ENCODE measurements at places on chromosomes 16 and 17. TPM values are rescaled to one million over a fixed set of nuclear protein-coding genes. Genes with fewer than 3 reads are reported as not detected.

- H3K4me1 ChIP-seq, result no peaks in the 10 kb centered on the region
- H3K36me3 ChIP-seq, result no peaks in the 10 kb centered on the region
- DNase-seq, result no peak
- no peaks in the 10 kb centered on the region for H3K27me3 ChIP-seq
- no peak overlapping the region for H3K4me3 ChIP-seq
Measured at GRCh38 chr16:17286443-17286842, 184.3 kb downstream of the XYLT1 start.

DNA sequence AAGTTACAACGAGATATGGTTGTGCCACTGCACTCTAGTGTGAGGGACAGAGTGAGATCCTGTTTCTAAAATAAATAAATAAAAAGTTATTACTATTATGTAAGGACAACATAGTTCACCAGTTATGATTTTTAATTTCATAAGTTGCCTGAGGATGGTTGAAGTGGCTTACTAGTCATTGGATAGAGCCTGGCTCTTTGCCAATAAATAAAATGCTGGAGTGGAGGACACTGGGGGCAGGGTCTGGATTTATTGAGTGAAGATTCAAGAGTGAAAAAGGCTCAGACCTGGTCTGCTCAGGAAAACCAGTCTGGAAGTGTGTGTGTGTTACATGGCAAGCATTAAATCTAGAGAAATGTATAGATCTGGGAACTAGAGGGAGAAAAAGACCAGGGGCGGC is 2.1 kb downstream of the STARD3 start:
- no peak for DNase-seq
- no peak overlapping the region for H3K27ac ChIP-seq
- H3K36me3 ChIP-seq, result no peaks in the 10 kb centered on the region
- no peak overlapping the region for H3K4me3 ChIP-seq
- H3K27me3 ChIP-seq, result no peaks in the 10 kb centered on the region

GRCh38 chr17:30922235-30923030 is 688 bp downstream of the ADAP2 start:
- no peaks in the 10 kb centered on the region for H3K27me3 ChIP-seq
- H3K4me1 ChIP-seq, result no peaks in the 10 kb centered on the region
- H3K4me3 ChIP-seq, result peak overlapping the region; percentile 42
- DNase-seq, result peak; percentile 19
- H3K27ac ChIP-seq, result peak overlapping the region; percentile 71

GRCh38 chr16:74461826-74462225 is 40.5 kb upstream of the CLEC18B start:
- peak overlapping the region; percentile 25 for H3K27ac ChIP-seq
- H3K4me3 ChIP-seq, result no peak overlapping the region
- H3K4me1 ChIP-seq, result no peaks in the 10 kb centered on the region
- H3K36me3 ChIP-seq, result peaks cover 16% of the 10 kb centered on the region
- no peak for DNase-seq
- H3K27me3 ChIP-seq, result no peaks in the 10 kb centered on the region

GRCh38 chr16:66082424-66082823 is 284.1 kb upstream of the CDH5 start:
- H3K27ac ChIP-seq, result no peak overlapping the region
- no peaks in the 10 kb centered on the region for H3K27me3 ChIP-seq
- DNase-seq, result no peak
- no peaks in the 10 kb centered on the region for H3K4me1 ChIP-seq
- no peak overlapping the region for H3K4me3 ChIP-seq

DNA sequence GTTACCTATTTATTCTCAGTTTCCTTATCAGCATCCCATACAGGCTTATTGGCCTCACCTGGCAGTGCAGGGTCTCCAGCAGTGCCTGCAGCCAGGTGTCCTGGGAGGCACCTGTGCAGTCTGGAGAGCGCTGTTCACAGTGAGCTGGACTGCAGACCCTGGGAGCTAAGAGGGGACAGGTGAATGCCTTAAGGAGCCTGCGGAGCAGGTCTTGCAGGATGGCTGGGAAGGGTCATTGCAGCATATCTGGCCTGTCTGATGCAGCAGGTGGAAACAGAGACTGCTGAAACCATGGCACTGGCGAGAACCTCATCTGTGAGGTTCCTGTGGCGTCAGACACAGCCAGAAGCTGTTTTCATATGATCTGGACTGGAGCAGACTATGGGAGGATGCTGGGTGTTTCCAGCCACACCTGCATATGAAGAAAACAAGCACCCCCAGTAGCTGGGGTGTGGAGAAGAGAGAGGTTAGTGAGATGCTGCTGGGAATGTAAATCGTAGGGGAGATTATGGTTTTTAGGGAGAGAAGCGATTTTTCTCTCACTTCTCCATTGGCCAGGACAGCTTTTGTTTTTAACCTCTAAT is 77.0 kb downstream of the NTN1 start:
- H3K27me3 ChIP-seq, result no peaks in the 10 kb centered on the region
- no peak for DNase-seq

KRTAP4-6 gene
- not detected for total RNA-seq

VPS25 gene
- 96.0 TPM for total RNA-seq

SPNS2 gene
- 1.00 TPM for total RNA-seq

Measured in Caco-2 (cell line).